ENCODE measurements at places on chromosomes 5 and 9.

- DNase-seq = no peak
Measured at GRCh38 chr5:35811108-35811741, 45.5 kb upstream of the IL7R start.

DNA sequence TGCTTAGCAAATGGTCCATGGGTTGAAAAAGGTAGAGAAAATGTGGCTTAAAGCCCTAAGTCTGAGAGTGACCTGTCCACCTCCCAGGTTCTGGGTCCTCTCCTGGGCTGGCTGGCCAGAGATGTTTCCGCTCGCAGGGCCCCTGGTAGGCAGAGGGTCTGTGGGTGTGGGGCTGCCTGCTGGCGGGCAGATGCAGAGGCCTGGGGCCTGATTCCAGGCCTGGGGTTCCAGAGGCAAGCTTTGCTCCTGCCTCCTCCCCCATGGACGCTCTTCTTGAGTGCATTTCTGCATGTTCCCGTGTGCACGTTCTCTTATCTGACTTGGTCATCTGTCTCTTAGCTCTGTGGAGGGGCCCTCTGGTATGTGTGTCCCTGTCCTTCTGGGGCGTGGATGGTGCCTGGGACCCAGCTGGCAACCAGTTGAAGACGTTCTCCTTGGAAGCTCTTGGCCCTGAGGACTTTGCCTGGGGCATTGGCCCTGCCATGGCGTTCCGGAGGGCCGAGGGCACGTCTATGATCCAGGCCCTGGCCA is 3.8 kb downstream of the MIGA2 start:
- no peak for DNase-seq

- DNase-seq = no peak
Measured at GRCh38 chr9:68431307-68431706, 74.9 kb downstream of the PGM5 start.

DNA sequence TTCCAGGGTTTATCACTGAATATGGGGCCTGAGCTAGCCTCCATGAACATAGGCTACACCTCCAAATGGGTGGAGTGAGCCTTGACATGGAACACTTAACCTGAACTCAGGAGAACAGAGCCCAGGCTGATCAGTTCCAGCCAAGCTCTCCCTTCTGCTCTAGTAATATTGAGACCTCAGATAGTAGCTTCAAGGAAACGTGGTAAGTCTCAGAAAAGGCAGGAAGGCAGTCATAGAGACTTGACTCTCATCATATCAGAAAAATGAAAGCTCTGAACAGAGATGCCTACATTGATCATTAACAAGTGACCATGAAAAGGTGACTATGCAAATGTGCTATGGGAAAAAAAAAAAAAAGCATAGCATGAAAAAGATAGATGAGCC is 40.5 kb upstream of the MYO10 start:
- DNase-seq = no peak

- DNase-seq = no peak
Measured at GRCh38 chr5:73443829-73444498, 4.6 kb downstream of the FOXD1 start.

DNA sequence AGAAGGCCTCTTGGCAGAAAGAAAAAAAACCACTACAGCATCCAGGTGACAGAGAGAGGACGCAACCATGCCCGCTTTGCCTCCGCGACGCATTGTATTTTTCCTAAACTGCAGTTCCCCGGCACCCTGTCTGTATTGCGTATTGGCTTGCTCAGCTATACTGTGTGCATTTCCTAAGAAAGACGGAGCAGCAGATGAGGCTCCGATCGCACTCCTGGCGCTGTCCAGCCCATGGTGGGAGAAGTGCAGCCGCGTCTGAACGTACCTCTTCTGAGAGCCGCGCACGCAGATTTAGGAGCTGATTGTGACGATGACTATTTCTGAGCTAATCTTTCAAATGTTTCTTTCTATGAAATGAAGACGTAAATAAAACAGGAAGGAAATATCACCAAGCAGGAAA is 366.5 kb downstream of the IRX1 start:
- no peak for DNase-seq

Data from spinal cord (tissue), 10 donors.